ENCODE measurements at places on chromosomes 3 and 15.

- DNase-seq = no peak
Observed at GRCh38 chr3:197811343-197811742, 20.3 kb downstream of the LRCH3 start.

- no peak for DNase-seq
Observed at GRCh38 chr3:25872200-25872877, 82.4 kb downstream of the OXSM start.

- no peak for DNase-seq
Observed at GRCh38 chr3:60935709-60936108, 315.5 kb downstream of the FHIT start.

GRCh38 chr15:88300089-88300488, 43.5 kb upstream of the NTRK3 start:
- no peak for DNase-seq

DNA sequence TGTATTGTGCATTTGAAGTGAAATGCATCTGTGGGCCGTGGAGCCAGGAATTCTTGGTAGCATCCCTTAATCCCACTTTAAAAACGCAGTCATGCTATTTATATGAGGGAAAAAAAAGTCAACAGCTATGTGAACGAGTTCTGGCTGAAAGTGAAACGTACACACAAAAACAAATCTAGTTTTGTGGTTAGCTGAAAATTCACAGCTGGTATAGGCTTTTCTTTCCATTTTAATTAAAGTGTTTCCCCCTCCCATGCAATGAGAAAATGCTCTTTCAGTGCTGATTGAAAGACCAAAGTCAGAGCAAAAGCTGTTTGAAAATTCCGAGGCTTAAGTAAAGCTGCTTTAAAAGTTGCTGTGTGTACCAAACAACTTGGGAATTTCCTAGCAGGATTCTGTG, 297.4 kb downstream of the PLCL2 start:
- DNase-seq = no peak

DNA sequence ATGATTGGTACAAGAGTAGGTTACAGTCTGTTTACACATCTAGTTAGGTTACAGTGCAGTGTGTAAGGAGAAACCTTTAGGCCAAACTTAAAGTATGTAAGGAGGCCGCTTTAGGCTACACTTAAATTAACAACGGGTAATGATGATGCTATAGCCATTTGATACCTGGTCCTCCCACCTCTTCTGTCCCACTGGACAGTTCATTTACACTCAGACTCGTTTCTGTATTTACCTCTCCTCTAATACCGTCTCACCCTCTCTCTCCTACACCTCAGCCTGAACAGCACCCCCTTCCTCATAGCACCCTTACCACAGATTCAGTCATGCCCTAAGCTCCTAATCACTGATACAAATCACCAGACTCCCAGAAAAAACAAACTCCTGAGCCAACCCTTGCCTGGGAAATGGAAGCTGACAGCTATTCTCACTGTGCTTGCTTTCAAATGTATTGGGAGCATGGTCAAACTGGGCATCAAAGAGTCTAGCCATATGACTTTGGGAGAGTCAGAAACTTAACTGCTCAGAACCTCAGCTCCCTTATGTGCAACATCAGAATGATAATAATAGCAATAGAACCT, 241.3 kb upstream of the SETMAR start:
- no peak for DNase-seq

DNA sequence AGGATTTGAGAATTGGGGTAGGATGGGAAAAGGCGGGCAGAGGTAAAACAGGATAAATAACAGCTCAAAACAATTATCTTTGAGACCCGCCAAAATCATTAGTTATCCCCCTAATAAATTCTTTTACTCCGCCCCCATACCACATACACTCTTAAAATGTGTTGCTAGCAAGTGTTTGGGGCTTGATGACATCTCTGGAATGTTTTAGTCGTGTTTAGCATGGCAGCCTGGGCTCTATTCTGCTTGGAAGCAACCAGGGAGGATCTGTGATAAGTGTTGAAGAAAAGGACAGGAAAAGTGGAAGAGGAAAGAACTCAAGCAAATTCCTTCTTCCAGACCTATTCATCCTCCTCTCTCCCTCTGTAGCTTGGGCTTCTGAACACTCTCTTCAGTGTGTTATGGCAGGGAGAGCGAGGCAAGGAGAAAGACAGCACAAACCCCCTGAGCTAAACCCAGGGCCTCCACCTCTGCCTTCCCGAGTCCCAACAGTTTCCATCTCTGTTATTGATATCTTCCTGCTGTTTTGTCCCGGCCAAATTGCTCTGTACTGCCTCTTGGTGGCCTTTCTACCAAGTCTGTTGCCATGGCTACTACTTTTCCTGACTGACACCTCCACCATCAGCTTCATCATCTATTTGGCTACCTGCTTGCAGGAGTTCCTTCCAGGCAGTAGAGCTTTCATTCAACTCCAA, 135.8 kb downstream of the RPL22L1 start:
- no peak for DNase-seq

GRCh38 chr3:89521328-89521727, 413.9 kb downstream of the EPHA3 start:
- DNase-seq = no peak

GRCh38 chr15:77516076-77516475, 95.4 kb downstream of the HMG20A start:
- DNase-seq = no peak

DNA sequence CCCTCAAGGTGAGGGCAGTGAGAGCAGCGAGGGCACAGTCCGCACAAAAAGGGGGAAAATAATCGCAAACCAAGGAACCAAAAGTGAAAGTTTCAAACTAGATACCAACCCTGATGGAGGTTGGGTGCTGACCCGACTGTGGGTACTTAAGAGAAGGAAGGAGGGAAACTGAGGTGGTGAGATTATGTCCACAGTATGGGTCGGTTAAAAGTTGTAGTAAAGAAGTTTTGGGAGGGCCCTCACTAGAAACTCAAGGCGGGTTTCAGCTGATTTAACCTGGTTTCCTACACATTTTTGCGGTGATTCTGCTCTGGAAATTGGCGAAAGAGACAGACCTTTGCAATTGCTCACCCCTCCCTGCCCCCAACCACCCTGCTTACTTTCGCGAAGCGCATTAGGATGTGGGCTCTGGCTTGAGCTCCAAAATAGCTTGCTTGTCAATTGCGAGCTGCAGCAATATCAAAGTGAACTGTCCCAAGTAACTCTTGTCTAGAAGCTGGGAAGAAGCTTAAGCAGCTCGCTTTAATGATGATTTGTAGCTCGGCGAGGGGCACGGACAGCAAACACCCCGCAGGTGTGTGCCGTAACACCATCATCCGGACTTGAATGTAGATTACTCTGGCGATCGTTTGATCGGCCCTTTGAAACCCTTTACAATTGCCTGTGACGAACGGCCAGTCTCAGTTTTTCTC, 15.8 kb downstream of the SOX2 start:
- no peak for DNase-seq

DNA sequence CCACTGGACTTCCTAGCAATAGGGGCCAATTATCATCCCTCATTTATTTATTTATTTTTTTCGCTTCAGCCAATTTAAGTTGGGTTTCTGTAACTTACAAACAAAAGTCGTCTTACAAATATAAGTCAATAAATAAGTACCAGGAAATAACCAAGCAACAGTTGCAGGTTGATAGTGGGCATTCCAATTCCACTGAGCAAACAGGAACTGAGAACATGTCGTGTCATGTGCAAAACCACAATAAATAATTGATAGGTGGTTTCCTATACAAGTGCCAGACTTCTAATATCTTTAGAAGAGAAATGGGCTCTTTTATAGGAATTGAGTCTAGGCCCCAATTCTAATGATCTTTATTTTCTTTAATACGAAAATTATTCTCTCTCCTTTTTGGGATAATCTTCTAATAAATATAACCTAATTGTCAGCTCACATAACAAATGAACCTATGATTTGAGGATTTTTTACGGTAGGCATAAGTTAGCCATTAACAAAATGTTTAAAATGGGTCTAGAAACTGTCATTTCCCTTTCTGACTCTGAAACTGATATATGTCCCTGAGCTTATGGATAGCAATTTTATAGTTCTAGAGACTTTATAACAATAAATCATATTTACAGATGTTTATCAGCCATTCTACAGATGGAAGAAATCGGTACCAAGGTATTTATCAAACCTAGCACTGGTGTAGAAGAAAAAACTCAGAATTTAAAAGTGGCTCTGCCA, 571.8 kb downstream of the FOXP1 start:
- peak; percentile 20 for DNase-seq

DNA sequence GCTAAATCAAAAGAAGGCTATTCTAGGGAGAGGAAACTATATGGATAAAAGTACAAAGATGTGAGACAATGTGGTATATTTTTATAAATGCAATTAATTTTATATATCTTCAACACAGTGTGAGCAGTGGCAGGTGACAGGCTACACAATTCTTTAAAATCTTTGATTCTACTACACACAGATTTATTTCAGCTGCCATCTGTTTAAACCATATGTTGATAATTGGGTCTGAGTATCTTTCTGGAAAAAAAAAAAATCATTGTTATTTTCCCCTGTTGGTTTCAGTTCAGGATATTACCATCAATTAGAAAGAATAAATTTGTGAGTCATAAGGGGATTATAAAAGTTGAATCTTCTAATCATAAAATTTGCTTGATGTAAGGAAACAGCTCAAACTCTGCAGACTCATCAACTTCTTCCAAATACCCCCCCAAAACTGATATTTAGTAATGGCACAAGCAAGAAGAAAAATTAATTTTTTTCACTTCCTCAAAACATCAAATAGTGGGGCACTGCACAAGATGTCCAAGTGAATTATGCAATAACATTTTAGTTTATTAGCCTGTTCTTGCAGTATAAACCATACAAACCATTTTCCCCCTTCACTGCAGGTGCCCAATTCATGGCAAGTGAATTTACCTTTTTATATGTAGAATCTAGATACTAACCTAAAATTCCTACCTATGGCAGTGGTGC, 12.0 kb downstream of the PIERCE2 start:
- no peak for DNase-seq

- no peak for DNase-seq
Observed at GRCh38 chr15:38691965-38692788, 127.6 kb upstream of the RASGRP1 start.

- no peak for DNase-seq
Observed at GRCh38 chr15:87829332-87830050, 427.0 kb downstream of the NTRK3 start.

- DNase-seq = no peak
Observed at GRCh38 chr3:35137612-35138011, 501.7 kb upstream of the ARPP21 start.

- no peak for DNase-seq
Observed at GRCh38 chr3:30676424-30677346, 70.3 kb downstream of the TGFBR2 start.

- DNase-seq = no peak
Observed at GRCh38 chr3:122392868-122393844, 9.2 kb downstream of the FAM162A start.

DNA sequence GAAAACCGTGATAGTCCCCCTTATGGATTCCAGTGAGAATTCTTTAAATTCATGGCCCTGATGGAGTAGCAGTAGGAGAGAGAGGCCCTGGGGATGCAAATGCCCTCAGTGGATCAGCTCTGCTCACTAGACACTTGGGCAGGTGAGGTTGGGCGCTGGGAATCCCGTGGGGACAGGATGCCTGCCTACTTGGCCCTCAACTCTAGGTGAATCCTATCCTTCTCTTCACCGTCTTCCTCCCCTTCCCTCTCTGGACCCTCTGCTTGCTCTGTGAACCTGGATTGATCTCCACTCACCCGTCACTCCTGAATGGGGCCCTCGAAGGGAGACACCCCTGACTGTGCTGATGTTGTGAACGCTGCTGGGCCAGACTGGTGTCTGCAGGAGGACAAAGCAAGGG, 77.4 kb downstream of the SEC22A start:
- DNase-seq = no peak

- DNase-seq = no peak
Observed at GRCh38 chr15:38349251-38349650, 96.6 kb downstream of the SPRED1 start.

- DNase-seq = no peak
Observed at GRCh38 chr3:111252779-111253178, 181.2 kb downstream of the NECTIN3 start.

GRCh38 chr15:35705884-35706585, 160.1 kb upstream of the DPH6 start:
- DNase-seq = no peak

- DNase-seq = no peak
Observed at GRCh38 chr3:192685801-192686200, 41.5 kb downstream of the FGF12 start.

GRCh38 chr3:4191971-4192370, 111.2 kb upstream of the SETMAR start:
- no peak for DNase-seq

DNA sequence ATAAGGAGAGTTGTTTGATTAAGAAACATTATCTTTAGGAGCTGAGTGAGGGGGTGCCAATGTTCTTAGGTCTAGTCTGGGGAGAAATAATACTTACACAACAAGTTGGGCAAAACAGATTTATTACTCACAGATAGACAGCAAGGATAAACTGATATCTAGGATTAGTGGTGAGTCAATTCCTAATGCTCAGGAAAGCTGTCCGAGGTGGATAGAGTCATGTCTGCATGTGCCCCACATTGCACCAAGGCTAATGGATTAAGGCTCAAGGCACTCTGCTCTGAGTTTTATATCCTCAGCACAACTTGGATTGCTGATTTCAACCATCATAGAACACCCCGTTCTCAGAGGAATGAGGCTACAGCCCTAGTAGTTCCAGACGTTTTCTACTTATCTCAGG, 1042.3 kb downstream of the OTOL1 start:
- DNase-seq = no peak

DNA sequence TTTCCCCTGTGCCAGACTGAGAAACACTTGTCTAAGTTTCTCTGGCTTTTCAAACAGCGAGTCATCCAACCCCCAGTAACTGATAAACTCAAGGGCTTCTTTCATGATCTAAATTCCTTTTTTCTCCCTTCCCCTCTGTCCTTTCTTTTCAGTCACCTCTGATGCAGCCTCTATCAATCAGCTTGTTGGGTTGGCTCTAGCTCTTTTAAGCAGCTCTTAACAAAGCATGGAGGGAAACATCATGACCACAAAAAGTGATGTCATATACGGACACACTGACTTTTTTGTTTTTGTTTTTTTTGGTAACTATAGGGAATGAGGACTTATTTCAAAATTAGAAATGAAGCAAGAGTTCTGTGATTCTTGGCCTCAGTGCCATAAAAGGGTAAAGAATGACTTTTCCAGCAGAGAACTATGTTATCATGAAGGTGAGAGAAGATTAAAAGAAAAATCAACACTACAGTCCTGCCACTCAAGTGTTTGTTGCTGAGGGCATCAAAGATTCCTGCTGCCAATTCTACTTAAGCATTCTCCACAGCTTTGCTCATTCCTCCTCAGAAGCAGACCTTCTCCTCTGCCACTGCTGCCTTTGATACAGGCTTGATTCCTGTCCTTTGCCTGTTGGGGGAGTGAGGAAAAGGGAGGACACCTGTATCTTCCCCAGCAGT, 457.0 kb upstream of the ONECUT1 start:
- no peak for DNase-seq

DNA sequence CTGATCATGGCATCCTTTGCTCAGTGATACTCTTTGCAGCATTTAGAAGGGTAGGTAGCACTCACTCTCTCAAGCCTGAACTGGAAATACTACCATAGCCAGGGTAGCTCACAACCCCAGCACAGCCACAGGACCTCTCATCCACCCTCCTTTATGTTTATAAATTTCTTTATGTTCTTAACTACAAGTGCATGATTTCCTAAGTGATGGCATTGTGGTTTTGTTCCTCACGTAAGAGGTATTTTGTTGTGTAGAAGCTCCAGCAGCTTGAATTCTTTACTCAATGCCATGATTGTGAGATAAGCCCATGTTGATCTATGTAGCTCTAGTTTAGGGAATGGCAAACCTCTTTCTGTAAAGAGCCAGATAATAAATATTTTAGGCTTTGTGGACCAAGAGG, 7.9 kb upstream of the RTP3 start:
- no peak for DNase-seq

- DNase-seq = no peak
Observed at GRCh38 chr3:36919439-36920160, 25.3 kb downstream of the TRANK1 start.

All from stimulated activated naive B cell treated with anti-CD40 and anti-IgM and Interleukin-4, amounts not matched to agents 10 μg/mL and 1 μg/mL and 100 μg/mL, for 72 hours (primary cell).